ENCODE measurements at places on chromosomes 16 and 17. TPM values are rescaled to one million over a fixed set of nuclear protein-coding genes. Genes with fewer than 3 reads are reported as not detected.

- no peak for DNase-seq
Measured at GRCh38 chr16:89798832-89799370, 17.5 kb downstream of the FANCA start.

DNA sequence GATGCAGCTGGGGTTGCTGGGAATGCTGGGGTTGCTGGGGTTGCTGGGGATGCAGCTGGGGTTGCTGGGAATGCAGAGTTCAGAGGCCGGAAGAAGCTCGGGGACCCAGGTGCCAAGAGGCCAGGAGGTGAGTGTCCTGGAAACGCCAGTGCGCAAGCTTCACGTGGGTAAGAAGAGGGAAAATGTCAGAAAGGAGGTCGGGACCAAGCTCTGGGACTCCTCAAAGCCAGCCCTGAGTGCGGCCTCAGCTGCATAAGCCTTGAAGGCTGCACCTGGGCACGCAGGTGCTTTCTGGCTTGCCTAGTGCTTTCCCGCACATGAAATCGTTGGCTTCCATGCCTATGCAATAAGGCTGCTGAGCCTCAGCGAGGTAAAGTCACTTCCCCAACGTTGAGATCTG, 48.3 kb downstream of the PITPNM3 start:
- no peak for DNase-seq

Gene PLEKHG4
- 2.4 TPM for total RNA-seq

- DNase-seq, result no peak
Measured at GRCh38 chr17:17510456-17511292, 14.5 kb upstream of the RASD1 start.

GRCh38 chr17:43534909-43535308, 11.2 kb downstream of the ETV4 start:
- DNase-seq, result no peak

Gene RAB11FIP4
- 4.4 TPM for total RNA-seq

GRCh38 chr17:19460700-19461099, 49.7 kb downstream of the RNF112 start:
- DNase-seq, result no peak

Gene KRTAP4-1
- not detected for total RNA-seq

DNA sequence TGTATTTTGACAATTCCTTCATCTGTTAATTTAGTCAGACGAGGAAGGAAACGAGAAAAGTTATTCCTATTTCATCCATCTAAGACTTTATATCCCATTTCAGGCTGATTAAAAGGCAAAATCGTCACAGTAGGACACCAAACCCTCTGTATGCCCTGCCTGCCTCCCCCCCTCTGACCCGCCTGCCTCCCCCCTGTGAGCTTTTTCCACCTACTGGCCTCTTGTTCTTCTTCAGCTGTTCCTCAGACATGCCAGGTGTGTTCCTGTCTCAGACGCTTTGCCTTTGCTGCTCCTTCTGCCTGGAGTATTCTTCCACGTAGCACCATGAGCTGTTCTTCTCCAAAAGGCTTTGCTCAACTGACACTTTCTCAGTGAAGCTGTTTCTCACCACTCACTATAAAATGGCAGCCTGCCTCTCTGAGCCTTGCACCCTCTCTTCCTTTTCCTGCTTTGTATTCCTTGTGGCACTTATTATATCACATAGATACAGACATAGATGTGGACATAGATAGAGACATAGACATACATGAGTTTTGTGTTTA, 723.4 kb downstream of the MAF start:
- DNase-seq, result no peak

Gene BRICD5
- 7.0 TPM for total RNA-seq

DNA sequence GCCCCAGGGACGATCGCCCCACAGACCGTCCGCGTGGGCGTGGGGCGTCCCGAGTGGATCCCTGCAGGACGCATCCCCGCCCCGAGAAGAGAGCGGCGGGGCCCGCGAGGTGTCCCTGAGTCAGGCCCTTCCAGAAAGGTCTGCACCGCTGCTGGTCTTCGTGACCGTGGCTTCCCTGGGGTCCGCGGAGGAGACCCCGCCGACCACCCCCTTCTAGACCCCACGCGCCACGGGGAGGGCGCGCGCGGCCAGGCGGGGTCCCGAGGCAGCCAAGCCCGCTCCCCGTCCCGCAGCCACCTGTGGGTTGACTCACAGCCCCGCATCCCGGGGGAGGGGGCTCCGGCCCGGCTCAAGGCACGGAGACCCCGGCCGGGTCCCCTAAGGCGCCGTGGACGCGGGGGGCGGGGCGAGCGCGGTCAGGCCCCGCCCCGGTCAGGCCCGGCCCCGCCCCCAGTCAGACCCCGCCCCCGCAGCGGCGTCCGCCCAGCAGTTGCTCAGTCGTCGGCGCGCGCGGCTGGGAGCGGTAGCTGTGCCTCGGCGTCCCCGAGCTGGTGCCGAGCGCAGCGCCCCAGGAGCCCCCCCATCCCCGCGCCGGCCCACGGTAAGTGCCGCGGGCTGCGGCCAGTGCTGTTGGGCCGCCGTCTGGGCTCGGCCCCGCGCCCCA, at the start of gene BAIAP3:
Gene BAIAP3 (plus strand): TSS at position 497 of the 664 bp plus-strand sequence. CDS start 4,905 bp downstream, outside the sequence.
- DNase-seq, result no peak

- DNase-seq, result no peak
Measured at GRCh38 chr16:35687781-35688180, 2228.4 kb downstream of the TP53TG3F start.

GRCh38 chr16:8996891-8997290, 33.2 kb upstream of the USP7 start:
- DNase-seq, result no peak

GRCh38 chr17:51103451-51103850, 17.2 kb downstream of the SPAG9 start:
- no peak for DNase-seq

Gene CTRB2
- total RNA-seq, result 0.43 TPM

- peak; percentile 49 for DNase-seq
Measured at GRCh38 chr17:70786081-70786480, 616.7 kb downstream of the KCNJ2 start.

DNA sequence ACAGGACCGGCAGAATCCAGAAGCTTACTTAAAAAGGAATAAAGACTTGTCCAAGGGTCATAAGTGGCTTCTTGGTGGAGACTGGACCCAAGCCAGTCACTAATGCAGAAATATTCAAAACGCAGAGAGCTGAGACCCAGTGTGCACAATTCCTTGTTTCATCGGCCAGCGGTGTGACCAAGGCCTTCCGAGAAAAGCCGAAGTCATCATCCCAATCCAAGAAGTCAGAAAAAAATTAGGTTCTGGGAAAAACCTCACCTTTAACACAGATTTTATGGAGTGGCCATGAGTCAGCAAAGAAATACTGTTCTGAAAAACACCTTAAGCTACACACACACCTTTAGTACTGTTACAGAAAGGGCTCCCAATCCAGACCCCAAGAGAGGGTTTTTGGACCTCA, 1.0 kb upstream of the GCSH start:
- no peak for DNase-seq

DNA sequence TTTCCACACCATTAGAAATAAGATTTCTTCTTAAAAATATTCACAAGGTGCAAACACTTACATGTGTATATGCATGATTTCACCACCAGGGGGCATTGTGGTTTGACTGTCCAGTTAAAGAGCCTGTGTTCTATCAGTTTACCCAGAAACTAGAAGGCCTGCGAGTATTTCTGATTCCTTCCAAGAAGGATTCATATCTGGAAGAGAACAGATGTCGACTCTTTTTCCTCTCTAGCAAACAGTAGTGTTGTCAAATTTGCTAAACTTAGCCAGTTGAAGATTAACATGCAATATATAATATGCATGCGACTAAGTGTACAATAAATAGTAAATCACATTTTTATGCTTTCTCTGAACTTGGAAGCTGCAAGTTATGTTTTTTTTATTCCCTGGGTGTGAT, 404.1 kb downstream of the WWOX start:
- peak; percentile 18 for DNase-seq

Measured in astrocyte (in vitro differentiated cells and primary cell).